ENCODE measurements at places on chromosomes 16 and 17.
A peak's percentile ranks its signal among the peaks of the same experiment; 100 is the strongest.

GRCh38 chr17:76710863-76711611, at the start of gene MXRA7:
Gene MXRA7, minus strand, starts transcription at chr17:76710965. Its CDS starts 19 bp downstream, at chr17:76710946.
- peak; percentile 37 for DNase-seq

GRCh38 chr17:77343031-77343800, 202.4 kb downstream of the SEC14L1 start:
- DNase-seq = no peak

DNA sequence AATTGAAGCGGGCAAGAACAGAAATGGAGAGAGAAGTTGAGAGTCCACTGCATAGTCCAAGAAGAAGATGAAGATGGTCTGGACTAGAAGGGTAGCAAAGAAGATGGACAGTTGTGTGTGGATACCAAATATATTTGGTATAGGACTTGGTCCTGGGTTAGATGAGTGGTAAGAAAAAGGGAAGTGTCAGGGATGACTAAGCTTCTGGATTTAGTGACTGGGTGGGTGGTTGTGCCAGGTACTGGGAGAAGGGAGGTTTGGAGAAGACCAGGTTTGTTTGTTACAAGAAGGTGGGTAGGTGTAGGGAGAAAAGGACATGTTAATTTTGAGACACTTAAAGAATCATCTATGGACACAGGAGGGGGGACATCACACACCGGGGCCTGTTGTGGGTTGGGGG, 5.4 kb downstream of the VMP1 start:
- no peak for DNase-seq

DNA sequence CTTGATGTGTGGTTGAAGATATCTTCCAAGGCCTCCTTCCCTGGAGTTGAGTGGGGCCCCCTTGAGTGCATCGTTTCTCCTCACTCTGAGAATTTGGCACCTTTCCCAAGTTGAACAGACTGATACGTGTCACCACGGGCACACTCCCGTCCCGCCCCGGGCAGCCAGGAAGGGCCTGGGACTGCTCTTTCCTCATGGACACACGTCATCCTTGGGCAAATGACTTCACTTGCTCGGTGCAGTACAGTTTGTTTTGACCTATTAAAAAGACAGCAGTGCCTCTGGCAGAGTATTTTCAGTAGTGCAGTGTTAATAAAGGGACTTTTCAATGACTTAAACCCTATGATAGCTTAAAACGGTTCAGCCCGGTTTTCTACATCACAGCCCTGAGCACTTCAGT, 59.9 kb downstream of the SEC14L1 start:
- no peak for DNase-seq

DNA sequence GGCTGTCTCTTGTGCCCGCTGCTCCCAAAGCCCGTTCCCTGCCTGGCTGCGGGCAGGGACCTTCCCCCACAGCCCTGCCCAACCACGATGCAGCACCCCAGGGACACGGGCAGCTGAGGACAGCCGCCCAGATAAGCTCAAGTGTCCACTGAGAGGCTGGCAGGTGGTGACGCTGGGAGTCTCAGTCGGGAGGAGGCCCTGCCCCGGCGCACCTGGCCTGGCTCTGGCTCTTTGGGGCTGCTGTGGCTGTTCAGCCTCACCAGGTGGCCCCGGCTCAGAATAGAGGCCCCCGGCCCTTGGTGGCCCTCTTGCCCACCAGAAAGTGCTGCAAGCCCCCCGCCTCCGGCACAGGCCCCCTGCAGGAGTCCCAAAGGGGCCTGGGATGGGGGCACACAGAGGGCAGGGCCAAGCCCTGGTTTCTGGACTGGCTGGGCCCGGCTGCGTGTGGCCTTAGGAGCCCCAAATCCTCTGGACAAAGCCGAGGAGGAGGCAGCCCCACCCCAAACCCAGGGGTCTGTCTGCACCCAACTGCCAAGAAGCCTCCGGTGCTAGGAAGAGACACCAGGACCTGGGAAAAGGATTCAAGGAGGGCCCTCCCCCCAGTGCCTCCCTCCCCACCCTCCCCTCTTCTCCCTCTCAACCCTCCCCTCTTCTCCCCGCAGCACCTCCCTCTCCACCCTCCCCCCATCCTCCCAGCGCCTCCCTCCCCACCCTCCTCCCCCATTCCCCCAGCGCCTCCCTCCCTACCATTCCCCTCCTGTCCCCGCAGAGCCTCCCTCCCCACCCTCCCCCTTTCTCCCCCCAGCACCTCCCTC, 5.3 kb downstream of the NTHL1 start:
- DNase-seq = peak; percentile 90

GRCh38 chr17:73586921-73587602, 57.2 kb downstream of the SDK2 start:
- no peak for DNase-seq

- DNase-seq = no peak
Measured at GRCh38 chr16:81846105-81846504, 67.0 kb downstream of the PLCG2 start.

DNA sequence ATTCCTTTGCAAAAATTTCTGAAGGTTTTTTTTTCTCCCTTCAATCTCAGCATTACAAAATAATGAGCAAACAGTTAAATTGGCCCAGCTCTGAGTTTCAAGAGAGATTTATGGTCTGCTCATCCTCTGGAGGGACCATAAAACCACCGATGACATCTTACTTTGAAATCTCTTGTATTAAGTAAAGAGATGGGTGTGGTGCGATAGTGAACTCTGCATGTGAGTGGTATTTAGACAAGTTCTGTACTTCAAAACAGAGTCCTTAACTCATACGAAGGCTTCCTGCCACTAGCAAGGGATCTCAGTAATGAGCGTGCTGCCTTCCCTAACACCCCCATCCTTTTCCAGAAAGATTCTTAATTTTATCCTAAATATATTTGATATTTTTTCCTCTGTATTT, 2.1 kb downstream of the FAM20A start:
- DNase-seq = no peak

GRCh38 chr17:69088643-69089200, 28.0 kb upstream of the ABCA9 start:
- DNase-seq = no peak

GRCh38 chr17:49201481-49201927, 8.9 kb downstream of the GNGT2 start:
- DNase-seq = no peak

DNA sequence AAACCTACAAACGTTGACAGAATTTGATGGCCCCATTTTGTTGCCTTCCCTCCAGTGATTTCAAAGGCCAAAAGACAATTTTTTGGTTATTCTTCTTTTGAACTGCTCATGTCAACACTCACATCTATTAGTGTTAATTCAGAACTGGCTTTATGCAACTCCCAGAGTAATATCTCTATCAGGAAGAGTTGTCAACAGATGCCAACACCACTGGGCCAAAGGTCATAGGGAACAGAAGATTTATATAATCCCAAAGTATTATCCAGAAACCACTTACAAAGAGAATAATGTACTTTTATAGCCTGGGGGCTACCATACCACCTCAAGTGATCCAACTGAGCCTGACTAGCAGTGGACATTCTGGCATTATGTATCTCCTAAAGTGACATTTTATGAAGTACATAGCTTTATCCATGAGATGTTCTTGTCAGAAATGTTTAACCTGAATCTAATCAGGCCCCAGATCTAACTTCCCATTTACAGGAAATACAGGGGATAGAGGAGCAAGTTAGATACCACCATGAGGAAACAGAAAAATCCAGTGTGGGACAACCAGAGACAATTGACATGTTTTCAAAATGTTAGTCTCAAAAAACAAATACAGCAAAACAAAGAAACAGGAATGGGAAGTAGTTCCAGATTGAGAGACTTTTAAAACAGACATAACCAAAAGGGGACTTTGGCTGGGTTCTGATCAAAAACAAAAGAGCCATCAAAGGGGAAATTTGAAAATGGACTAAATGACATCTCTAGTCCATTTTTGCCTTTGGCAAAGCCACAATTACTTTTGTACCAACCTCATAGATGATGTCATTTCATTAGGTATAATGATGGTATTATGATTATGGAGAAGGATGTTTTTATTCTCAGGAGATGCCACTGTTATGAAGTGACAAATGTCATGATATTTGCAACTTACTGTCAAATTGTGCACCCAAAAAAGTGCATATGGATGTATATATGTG, 18.5 kb downstream of the FAM117A start:
- no peak for DNase-seq

DNA sequence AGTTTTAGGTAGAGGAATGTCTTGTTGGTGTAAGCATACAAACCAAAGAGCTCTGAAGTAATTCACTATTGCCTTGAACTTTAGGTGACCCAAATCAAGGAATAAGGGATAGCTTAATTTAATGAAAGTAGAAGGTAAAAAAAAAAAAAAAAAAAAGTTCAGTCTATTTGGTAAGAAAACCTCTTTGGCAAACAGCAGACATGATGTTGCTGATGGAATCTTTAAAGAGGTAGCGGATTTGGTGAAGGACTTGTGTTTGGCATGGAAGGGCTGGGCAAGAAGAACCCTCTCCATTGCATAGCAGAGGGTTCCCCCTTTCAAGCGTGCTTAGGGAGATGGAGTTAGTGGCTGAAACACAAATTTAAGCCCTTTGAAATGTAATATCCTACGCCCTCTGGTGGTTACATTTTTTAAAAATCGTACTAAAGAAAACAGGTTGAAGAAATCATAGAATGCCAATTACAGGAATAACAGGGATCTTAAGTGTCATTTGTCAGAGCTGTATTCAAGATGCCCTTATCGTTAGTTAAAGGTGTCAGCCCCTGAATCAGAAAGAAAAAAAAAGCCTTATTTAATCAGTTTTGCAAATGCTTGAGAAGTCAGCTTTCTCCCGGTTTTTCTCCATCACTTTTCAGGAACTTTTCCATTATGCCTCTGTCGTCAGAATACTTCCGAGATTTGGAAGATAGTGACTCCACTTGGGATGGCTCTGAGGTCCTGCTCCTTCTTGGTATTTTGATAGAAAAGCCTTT, 383.1 kb downstream of the KCNJ2 start:
- peak; percentile 54 for DNase-seq

DNA sequence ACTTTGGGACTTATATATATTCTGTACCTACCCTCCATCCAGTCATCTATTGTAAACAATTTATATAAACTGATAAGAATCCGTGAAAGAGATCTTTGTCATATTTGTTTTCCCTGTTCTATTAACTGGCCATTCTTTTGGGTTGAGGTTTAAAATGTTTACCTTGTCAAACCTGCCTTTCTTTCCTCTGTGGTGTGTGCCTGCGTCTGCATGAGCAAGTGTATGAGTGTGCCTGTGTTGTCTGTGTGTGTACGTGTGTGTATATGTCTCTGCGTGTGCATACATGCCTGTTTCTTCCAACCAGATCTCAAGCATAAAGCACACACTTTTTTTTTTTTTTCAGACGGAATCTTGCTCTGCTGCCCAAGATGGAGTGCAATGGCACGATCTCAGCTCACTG, 201.5 kb downstream of the C16orf95 start:
- DNase-seq = no peak

GRCh38 chr17:49578414-49578813, 2.7 kb downstream of the NXPH3 start:
- no peak for DNase-seq

DNA sequence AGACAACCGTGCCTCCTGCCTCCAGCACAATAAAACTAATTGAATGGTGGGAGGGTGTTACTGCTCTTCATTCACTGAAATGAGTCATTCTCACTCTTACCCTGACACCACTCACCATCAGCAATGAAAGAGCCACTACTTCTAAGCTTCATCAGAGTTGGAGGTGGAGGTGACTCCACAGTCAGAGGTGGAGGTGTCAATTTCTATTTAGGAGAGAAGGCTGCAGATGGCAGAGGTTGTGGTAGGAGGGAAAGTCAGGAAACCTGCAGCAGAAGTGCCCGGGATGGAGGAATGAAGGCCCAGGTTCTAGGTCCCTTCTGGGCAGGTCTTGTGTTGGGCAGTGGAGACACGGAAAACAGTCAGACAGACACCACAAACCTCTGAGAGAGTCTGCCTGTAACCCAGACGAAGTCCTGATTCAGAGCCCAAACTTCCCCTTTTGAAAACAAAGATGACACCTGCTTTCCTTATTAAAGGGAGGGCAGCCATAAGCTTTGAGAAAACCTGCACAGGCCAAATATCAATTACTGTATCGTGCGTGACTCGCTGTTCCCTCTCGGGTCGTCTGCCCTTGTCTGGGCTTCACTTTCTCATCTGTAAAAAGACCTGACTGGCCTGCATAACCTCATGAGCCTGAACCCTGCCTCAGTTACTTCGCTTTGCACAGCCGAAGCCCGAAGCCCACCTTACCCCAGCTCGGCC, 668 bp downstream of the ATPAF2 start:
- DNase-seq = no peak

GRCh38 chr16:69796285-69797118, 34.4 kb downstream of the WWP2 start:
- DNase-seq = peak; percentile 70

DNA sequence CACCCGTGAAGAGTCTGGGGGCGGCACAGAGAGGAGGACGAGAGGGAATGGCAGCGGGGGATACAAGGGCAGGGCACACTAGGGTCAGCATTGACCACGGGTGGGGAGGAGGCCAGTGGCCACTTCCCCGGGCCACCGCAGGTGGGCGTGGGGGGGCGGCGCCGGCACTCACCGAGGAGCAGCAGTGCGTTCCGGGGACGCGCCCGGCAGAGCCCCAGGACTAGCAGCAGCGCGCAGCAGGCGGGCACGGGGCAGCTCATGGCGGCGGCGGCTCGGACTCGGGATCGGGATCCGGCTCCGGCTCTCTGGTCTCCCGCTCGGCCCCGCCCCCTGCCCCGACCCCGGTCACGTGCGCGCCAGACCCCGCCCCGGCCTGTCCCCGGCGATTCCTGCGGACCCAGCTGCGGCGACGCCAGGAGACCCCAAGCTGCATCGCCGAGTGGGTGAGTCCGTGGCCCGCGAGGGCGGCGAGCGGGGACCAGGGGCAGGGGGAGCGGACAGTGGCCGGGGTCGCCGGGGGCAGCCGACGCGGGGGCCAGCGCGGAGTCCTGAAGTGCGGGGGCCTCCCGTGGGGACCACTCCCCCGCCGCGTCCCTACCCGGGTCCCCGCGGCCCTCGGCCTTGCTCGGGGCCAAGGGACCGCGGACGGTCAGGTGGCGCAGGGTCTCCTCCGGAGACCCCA, at the start of the genes SGSH and SLC26A11:
Gene SGSH (minus strand): TSS at position 280 of the 682 bp plus-strand sequence. CDS start 20 bp downstream, at position 260.
Gene SLC26A11 (plus strand): TSS at position 374 of the 682 bp plus-strand sequence. CDS start 1,134 bp downstream, outside the sequence.
- DNase-seq = peak; percentile 65

- no peak for DNase-seq
Measured at GRCh38 chr17:77741109-77741508, 217.4 kb upstream of the TNRC6C start.

GRCh38 chr16:89529097-89529496, 20.9 kb downstream of the SPG7 start:
- DNase-seq = no peak

DNA sequence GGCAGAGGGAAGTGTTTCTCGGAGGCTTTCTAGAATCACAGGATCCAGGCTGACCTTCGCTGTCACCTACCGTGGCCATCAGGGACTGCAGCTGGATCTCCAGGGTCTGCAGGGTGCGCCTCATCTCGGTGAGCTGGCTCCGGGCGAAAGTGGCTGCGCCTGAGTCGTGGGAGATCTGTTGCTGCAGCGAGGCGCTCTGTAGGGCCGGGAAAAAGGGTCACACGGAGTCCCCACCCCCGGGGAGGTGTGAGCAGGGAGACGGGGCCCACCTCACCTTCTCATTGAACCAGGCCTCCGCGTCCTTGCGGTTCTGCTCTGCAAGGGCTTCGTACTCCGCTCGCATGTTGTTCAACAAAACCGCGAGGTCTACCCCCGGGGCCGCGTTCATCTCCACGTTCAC, 2.9 kb downstream of the KRT28 start:
- no peak for DNase-seq
